ENCODE measurements at places on chromosomes 11 and 22.
A peak's percentile ranks its signal among the peaks of the same experiment; 100 is the strongest.

DNA sequence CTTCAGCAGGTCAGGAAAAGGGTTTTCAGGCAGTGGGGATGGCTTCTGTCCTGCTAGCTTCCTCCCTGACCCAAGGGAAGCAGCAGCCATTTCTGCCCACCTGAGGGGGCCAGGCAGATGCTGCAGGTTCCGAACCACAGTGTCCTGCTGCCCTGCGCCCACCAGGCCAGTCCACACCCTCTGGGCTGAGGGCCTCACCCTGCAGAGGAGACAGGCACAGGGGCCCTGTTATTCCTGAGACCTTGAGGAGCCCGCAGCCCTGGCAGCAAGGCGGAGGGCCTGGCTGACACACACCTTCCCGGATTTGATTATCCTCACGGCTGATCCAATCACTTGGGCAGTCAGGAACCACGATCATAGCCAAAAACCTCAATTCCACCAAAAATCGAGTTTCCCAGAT, 725.8 kb downstream of the BRD1 start:
- ATAC-seq: no peak

- ATAC-seq: peak; percentile 51
Observed at GRCh38 chr11:86418917-86419316, 44.2 kb downstream of the CCDC81 start.

GRCh38 chr11:84947970-84948580, 679.1 kb downstream of the DLG2 start:
- no peak for ATAC-seq

DNA sequence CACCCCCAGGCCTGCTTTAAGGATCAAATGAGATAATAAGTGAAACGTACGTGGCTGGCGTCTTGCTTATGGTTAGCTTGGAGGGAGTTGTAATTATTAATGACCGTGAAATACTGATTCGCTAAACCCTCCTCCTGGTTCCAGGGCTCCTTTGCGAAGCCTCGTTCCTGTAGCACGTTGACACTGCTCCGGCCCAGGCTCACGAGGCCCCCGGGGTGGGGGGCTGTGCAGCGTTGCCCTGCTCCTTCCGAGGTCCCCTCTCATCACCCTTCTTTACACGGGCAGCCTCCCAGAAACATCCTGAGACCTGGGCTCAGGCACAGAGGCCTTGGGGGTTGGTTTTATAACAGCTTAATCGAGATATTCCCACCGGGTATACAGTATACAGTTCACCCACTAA, 9.1 kb downstream of the GRAMD4 start:
- no peak for ATAC-seq

GRCh38 chr22:27990879-27991278, 71.8 kb upstream of the PITPNB start:
- no peak for ATAC-seq

GRCh38 chr22:30452861-30453260, 19.0 kb downstream of the SEC14L3 start:
- ATAC-seq: no peak

GRCh38 chr11:9643751-9644150, 20.1 kb upstream of the SWAP70 start:
- no peak for ATAC-seq

DNA sequence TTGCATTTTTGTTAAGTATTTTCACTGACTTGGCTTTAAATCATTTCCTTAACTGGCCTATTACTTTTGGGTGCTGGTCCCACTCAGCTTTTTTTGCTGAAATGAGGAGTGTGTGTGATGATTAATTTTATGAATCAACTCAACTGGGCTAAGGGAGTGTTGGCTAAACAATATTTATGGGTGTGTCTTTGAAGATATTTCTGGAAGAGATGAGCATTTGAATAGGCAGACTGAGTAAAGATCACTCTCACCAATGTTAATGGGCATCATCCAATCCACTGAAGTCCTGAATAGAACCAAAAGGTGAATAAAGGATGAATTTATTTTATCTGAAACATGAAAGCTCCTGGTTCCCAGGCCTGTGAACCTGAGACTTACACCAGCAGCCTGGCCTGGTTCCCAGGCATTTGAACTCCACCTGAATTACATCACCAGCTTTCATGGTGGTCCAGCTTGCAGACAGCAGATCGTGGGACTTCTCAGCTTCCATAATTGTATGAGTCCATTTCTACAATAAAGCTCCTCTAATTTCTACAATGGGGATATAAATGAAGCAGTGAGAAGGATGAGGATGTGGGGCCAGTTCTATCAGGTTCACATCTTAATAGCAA, 241.3 kb upstream of the ZC3H12C start:
- no peak for ATAC-seq

DNA sequence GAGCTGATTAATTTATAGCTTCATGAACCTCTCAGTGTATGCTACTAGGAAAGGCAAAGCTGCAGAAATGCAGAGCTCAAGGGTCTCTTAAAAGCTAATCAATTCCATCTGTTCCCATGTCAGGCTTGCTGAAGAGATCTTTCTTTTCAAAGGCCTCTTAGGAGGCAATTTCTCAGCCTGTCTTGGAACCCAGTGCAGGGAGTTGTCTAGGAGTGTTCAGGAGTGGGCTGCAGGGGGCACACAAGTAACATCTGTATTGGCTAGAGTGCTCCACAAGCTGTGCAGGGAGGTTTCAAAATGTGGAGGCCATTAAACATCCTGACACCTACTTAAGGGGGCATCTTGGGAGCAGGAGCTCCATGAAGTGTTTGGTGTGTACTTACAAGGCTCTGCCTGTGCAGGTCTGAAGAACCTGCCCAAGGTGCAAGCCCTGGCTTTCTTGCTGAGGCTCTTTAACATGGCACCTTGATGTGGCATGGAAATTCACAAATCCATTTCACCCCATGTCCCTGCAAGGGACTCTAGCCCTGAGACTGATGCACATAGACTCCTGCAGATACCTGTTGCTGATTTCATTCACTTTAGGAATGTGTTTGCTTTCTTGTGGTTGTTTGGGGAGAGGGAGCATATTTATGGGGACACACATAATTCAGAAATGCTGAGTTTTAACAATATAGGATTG, 134.7 kb downstream of the ME3 start:
- ATAC-seq: no peak

GRCh38 chr11:68324695-68325094, 12.3 kb downstream of the LRP5 start:
- no peak for ATAC-seq

DNA sequence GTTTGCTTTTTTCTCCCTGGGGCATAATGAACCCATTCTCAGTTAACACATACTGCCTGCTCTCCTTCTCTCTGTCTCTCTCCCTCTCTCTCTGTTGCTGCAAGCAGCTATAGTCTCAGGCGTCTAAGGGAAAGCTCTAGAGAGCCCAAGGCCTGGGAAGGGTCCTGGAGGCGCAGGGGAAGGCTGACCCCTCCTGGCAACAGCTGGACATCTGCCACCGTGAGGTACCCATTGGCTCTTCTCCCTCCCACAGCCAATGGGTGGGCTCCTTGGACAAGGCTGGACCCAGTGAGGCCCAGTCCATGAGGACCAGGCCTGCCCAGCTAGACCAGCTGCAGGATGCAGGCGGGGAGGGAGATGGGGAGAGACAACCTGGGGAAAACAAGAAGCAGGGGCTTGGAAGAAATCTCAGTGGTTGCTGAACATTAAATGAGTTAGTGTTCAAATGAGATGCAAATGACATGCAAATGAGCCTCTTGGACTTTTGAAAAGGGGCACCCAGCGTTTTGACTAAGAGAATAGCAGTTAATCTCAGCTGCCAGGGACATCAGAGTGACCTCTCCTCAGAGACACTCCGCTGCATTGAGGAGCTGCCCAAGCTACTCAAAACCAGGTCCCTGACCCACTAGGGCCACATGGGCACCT, 349.7 kb downstream of the BUD13 start:
- ATAC-seq: no peak

- no peak for ATAC-seq
Observed at GRCh38 chr11:17532784-17533183, 11.4 kb downstream of the USH1C start.

DNA sequence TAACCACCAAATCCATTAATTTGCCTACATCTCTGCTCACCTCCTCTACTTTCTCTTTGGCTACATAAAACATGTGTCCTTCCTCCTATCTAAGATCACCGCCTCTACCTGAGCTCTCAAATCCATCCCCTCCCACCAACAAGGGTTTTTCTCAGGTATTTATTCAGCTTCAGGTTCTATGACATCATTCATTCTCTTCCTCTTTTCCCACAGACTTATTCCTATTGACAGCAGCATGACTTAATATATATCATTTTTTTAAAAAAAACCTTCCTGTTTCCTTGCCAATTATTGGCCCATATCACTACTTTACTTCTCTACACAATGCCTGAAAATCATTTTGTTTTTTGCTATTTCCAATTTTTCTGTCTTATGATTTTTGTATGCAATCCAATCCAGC, 4.4 kb downstream of the CASP12 start:
- ATAC-seq: no peak

GRCh38 chr11:130528298-130529261, 80.1 kb downstream of the ADAMTS15 start:
- no peak for ATAC-seq

DNA sequence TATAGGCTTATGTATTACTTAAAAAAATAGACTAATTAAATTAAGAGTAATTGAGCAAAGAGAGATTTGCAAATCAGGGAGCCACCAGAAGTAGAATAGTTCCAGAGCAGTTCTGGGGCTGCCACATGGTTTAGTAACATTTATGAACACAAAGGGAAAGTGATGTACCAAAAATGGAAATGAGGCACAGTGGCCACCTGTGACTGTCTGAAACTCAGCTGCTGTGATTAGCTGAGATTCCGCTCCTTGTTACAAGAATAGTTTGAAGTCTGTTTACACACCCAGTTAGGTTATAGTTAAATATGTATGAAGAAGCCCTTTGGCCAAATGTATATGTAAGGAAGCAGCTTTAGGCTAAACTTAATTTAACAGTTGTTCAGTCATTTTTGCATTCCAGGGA, 901.5 kb upstream of the CHORDC1 start:
- ATAC-seq: no peak

DNA sequence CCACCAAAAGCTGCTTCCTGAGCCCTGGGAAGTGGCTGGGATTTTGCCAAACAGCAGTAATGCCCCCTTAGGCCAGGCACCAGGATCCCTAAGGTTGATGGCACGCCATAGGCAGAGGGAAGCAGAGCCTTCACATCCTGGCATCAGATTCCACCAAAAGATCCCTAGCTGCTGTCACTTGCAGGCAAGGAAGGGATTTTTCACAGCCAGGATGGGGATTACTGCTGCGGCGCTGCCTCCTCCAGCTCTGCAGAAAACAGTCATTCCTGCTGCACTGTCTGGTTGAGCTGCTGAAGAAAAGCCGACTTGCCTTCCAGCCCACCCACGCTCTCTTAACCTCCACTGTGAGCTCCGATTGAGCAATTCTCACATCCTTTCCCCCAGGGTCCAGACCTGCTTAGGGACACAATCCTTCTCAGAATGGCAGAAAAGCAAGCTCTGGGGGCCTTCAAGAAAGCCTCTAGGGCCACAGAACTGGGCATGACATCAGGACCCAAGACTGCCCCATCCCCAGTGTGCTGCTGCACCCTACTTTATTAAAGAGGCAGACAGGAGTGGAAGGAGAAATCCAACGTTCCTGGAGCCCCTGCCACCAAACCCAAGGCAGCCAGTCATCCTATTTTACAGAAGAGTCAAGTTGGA, 19.9 kb downstream of the SYN3 start:
- ATAC-seq: no peak

- ATAC-seq: no peak
Observed at GRCh38 chr22:49749227-49749626, 78.4 kb downstream of the BRD1 start.

DNA sequence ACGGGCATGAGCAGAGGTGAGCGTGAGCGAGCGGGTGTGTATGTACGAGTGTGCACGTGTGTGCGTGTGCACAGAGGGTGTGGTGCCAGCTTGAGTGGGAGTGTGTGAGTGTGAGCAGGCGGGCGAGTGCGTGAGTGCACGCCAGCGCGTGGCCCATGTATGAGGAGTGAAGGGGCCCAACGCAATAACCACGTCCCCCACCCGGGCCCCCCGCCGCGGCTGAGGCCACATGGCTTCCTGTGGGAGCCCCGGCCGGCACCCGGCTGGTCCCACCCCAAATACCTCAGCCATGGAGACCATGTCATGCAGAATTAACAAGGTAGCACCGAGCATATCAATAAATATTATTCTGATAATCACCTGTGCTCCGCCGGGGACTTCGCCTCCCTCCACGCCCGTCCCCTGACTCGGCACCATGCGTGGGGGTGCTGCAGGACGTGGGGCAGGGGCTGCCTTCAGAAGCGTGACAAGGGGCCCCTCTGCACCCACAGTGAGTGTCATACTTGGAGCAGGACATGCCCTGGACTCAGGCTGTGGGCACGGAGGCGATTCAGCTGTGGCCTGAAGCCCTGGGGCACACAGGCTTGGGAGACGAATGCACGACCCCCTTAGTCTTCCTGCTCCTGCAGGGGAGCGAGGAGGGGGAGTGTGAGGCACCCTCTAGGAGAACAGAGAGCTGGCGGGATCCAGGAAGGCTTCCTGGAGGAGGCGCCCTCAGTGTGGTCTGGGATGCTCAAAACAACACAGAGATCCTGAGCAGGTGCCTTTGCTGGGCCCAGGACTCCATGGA, 5.6 kb upstream of the TRABD start:
- no peak for ATAC-seq

- ATAC-seq: no peak
Observed at GRCh38 chr11:129698212-129698611, 117.4 kb upstream of the TMEM45B start.

- ATAC-seq: no peak
Observed at GRCh38 chr22:45768490-45768889, 96.9 kb downstream of the ATXN10 start.

DNA sequence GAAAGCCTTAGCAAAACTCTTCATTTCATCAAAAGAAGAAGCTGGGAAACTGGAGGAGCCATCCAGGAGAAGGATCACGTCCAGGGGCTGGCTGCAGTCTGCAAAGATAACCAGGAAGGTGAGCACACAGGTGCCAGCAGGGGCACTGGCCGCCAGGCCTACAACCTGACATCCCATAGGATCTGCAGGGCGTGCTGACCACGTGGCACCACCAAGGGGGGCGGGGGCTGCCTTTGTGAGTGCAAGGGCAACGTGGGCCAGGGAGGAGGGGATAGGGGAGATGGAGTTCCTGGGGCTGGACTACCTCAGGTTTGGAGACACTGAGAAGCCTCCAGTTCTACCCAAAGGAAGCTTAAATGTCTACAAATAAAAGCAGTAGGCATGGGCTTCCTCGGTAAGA, 102.7 kb upstream of the CCT8L2 start:
- ATAC-seq: no peak

- no peak for ATAC-seq
Observed at GRCh38 chr11:71429701-71430100, 18.5 kb downstream of the DHCR7 start.

Data from activated CD4-positive, CD25-positive, alpha-beta regulatory T cell treated with anti-CD3 and anti-CD28 coated beads, Interleukin-2, amount 50 U/mL, for 24 hours (primary cell).